ENCODE measurements at places on chromosomes 11 and 22.
A peak's percentile ranks its signal among the peaks of the same experiment; 100 is the strongest.

DNA sequence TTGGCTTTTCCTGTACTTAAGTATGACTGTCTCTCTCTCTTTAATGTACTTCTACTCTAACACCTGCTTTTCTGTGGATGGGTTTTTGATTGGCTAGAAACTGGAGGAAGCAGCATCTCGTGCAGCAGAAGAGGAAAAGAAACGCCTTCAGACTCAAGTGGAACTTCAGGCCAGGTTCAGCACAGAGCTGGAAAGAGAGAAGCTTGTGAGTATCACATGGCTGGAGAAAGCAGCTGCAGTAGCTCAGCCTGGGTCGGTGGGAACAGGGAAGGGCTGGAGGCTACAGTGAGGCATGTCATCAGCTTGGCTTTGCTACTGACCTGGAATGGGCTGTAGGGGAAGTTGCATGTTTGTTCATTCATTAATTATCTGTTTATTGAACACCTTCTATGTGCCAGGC lies 74.2 kb downstream of the SWAP70 start:
- DNase-seq: no peak

DNA sequence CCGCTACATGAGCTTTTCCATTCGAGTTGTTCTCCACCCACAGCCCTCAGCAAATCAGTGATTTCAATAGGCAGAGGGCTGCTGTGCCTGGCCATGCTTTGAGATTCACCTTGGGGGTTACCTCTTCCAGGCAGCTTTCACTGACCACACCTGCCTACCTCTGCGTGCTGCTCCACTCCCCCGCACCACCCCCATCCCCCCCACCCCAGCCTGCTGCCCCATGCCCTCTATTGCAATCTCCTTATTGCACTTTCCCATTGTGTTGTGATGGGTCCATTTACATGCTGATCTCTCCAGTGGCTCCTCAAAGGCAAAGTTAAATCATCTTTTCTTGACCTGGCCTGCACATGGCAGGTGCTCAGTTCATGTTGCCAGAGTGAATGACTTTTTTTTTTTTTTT lies 18.0 kb upstream of the POLA2 start:
- DNase-seq: no peak

GRCh38 chr22:22748297-22748743 lies 103.9 kb downstream of the GGTLC2 start:
- DNase-seq: no peak

- no peak for DNase-seq
Measured at GRCh38 chr11:127070808-127071207, 70.2 kb upstream of the KIRREL3 start.

DNA sequence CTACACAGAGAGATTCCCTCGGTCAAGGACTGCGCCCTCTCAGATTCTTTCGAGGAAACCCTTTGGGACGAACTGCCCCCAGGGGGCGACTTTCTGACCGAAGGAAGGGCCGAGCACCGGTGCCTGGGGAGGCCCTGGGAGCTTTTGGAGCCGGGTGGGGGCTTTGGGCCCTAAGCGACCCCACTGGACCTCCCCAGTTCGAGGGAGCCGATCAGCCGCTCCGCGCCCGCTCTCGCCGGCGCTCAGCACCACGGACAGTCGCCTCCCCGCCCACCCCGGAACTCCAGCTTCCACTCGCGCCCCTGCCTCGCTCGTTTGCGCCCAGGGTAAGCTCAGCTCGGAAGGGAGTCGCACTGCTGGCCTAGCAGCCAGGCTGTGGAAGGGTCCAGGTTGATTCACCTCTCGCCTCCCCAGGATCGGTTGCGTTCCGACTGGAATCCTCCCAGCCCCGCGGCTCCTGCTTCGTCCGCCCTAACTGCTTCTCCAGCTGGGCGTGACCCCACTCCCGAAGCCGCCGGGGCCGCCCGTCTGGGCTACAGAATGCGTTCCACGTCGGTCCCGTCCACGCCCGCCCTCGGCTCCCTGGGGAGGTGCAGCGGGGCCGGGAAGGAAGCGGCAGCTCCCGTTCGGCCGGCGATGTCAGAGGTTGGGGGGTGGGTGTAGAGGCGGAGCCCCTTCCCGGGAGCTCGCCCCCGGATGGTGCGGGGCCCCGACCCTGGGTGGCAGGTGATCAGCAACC lies 428 bp downstream of the SCN3B start:
- DNase-seq: peak; percentile 8
